ENCODE measurements at places on chromosomes 2 and 18.

GRCh38 chr2:73987109-73987947 lies 2.6 kb downstream of the TET3 start:
- no peak for DNase-seq

GRCh38 chr2:211453311-211453887 lies 897.0 kb downstream of the CPS1 start:
- DNase-seq = no peak

- peak; percentile 62 for DNase-seq
These were observed 41.1 kb downstream of the MYO7B start for GRCh38 chr2:127576433-127577207.

DNA sequence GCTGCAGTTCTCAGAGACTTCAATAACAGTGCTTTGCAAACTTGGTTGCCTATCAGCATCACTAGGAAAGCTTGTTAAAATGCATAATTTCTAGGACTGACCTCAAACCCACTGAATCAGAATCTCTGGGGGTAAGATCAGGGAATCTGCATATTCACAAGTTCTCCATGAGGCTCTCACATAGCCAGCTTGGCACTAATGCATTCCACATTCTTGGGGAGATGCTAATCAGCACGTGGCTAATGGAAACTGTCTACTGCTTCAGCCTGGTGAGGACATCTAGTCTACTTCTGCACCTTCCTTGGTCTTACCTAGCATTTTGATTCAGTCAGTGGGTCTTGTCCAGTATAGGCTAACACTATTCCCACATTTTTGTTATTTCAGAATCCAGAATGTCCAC lies 56.3 kb downstream of the RBKS start:
- peak; percentile 40 for DNase-seq

DNA sequence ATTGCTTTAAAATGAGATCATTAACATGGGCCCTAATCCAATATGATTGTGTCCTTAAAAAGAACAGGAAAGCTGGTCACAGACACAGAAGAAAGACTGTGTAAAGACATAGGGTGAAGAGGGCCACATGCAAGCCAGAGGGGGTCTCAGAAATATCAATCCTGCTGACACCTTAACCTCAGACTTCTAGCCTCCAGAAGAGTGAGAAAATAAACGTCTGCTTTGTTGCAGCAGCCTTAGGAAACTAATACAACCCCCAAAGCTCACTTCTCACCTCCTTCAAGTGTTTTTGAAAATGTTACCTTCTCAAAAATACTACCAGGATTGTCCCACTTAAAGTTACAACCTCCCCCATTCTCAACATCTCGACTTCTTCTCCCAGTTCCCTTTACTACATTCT lies 39.8 kb upstream of the SESTD1 start:
- DNase-seq = no peak

- no peak for DNase-seq
These were observed 15.1 kb upstream of the EML4 start for GRCh38 chr2:42153944-42154581.
